ENCODE measurements at places on chromosomes 4 and X. TPM values are rescaled to one million over a fixed set of nuclear protein-coding genes. Genes with fewer than 3 reads are reported as not detected.

Gene MAGEA10
- not detected for polyA plus RNA-seq

Gene GAGE2A
- polyA plus RNA-seq, result not detected

Gene PIR
- polyA plus RNA-seq, result 8.0 TPM

Gene CPZ
- 2.5 TPM for polyA plus RNA-seq

Gene SH3RF1
- 21.1 TPM for polyA plus RNA-seq

Gene HS6ST2
- polyA plus RNA-seq, result 22.9 TPM

Gene PROM1
- 30.9 TPM for polyA plus RNA-seq

Gene RASGEF1B
- polyA plus RNA-seq, result 13.4 TPM

DNA sequence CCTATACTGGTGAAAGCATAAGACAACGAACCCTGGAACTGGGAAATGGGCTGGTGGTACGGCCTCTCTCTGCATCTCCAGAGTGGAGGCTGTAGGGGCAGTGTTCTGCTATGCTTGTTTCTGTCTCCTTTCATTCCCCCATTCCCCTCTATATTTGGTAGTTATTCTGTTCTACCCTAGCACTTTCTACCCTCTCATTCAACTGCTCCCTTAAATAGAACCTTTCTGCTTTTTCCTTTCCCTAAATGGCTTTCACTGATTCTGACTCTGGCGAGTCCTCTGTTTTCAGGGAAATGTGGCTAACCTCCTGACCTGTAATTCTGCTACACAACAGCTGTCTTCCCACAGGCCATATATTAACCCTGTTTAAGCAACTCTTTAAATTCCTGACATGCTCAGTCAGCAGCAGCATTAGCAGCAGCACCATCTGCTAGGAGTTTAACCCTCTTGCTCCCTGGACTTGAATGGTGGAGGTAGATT is 94.2 kb downstream of the CXCL13 start:
- peak; percentile 52 for DNase-seq

- DNase-seq, result no peak
Observed at GRCh38 chrX:140526171-140526570, 21.3 kb upstream of the SOX3 start.

DNA sequence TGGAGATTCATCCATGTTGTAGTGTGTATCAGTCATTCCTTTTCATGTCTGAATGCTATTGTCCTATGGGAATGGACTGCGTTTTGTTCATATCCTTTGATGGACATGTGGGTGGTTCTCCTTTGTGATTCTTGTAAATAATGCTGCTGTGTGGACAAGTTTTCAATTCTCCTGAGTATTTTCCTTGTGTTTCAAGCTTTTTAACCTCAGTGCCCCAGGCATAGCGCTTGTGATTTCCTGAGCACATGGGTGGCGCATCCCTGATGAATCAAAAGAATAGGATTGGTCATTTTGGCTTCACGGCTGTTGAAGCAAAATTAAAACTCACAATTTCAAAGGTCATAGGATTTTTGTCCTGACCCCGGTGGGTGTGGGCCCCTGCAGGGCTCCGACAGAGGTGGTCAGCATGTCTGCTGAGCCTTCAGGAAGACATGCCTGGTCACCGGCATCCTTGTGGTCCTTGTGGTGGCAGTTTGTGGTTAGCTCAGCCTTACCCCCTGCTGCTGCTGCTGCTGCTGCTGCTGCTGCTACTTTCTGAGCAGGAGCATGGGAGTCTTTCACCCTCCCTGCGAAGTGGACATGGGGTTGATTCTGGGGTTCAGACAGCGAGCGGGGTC is 30.0 kb downstream of the SHROOM2 start:
- DNase-seq, result no peak

GRCh38 chrX:17359500-17359899 is 15.5 kb upstream of the NHS start:
- no peak for DNase-seq

DNA sequence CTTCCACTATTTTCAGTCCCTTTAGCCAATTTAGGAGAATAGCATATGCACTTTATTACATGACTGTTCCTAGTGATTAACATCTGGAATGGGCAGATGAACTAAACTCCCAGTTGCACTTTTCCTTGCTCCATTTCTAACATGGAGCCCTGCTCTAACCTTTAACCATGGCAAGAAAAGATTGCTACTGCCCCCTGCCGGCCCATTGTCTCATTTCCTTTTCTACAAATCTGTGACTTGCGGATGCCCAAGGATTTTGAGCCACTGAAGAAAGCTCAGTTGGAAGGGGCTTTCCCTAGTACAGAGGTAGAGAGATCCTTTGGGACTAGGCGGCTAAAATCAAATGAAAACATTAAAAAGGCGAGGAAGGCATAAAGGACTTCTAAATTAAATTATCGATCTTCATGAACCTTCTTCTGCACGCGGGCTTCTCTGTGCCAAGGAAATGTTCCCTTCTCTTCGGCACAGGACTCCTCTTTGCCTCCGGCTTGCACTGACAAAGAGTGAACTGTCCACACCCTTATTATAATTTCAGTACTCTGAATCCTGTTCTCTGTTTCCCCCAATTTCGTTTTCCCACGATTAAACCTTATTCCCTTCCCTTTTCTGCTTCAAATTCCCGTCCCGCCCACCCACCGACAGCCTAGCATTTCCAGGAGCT is 577 bp upstream of the GLRA2 start:
- DNase-seq, result peak; percentile 33

- no peak for DNase-seq
Observed at GRCh38 chrX:47846040-47846439, 9.3 kb downstream of the ZNF81 start.

DNA sequence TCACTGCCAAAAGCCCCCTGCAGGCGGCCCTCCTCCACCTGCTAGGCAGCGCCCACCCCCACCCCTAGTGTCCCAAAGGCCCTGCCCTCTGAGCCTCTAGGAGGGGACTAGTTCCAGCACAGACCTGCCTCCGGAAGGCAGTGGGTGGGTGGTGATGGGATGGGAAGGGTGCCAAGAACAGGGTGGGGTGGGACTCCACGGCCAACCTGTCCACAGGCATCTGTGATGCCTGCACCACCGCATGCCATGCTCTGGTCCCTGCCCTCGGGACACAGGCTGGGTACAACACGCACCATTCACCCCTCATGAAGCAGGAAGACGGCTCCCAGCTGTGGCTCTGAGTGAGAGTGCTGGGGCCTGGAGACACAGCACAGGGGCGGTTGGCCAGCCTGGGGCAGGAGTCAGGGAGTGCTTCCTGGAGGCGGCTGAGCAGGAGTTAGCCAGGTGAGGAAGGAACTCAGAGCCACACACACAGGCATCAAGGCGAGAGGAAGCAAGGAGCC is 243.1 kb upstream of the PSAPL1 start:
- no peak for DNase-seq

DNA sequence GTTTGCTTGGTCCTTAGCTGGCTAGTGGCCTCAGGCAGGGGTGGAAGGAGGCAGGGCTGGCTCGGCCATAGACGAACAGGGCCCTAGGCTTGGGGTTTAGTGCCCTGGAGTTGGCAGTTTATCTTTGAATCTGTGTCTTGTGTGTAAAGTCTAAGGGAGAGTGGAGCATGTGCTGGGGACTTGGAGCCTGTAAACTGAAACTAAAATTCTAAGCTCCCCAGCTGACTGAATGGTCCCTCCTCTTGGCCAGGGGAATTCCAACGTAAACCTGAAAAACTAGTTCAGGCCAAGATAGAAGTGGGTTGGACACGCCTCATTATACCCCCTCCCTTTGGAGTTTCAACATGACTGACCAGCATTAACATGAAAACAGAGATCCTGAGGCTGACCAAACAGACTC is 46.1 kb upstream of the GPR78 start:
- no peak for DNase-seq

GRCh38 chrX:68195561-68195960 is 237.7 kb downstream of the OPHN1 start:
- DNase-seq, result no peak

DNA sequence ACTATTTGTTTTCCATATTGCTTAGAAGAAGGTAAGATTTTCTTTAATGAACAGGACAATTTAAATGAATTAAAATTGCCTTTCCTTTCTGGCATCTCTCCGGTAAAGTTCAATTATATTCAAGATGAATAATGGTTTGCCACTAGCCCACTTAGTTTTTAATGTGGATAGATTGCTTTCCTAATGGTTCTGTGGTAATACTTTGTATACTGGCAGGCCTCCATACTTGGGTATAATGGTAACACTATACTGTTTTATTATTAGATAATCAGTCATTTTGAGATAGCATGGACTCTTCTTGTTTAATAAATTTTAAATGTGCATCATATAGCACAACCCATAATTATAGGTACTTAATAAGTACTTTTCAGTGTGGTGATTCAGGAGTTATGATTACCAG is 89.5 kb downstream of the ELOVL6 start:
- no peak for DNase-seq

- no peak for DNase-seq
Observed at GRCh38 chr4:141643557-141643956, 7.2 kb downstream of the IL15 start.

- DNase-seq, result no peak
Observed at GRCh38 chr4:110163327-110164069, 34.9 kb downstream of the ELOVL6 start.

DNA sequence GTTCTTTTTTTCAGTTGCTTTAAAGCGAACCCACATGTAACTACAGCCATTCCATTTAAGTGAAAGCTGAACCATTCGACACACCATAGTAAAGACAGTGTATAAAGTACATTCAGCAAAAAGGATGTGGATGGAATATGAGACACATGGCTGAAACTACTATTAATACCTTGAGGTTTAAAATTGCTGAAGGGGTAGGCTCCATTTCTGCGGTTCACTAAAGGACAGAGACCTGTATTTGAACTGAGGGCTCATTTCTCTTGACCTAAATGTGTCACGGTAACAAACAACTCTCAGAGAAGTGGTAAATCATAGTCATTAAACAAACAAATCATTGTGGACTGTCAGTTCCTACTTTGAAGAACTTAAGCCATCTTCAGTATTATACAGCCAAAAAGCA is 1085.6 kb upstream of the TENM3 start:
- DNase-seq, result no peak

DNA sequence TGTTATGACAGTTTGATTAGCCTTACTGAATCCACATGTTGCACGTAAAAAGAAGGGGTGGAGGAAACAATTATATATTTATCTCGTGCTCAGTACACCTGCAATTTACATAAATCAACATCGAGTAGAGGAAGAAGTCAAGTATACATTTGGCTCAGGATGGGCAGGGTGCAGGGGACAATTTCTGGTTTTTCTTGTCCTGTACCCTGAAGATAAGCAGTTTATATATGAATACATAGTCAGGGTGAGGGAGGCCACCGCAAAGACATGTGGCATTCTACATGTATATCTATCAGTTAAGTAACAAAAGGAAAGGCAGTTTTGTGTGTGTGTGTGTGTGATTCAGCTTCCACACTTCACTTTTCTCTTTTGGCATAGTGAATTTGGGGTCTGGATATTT is 11.1 kb upstream of the EREG start:
- DNase-seq, result no peak

DNA sequence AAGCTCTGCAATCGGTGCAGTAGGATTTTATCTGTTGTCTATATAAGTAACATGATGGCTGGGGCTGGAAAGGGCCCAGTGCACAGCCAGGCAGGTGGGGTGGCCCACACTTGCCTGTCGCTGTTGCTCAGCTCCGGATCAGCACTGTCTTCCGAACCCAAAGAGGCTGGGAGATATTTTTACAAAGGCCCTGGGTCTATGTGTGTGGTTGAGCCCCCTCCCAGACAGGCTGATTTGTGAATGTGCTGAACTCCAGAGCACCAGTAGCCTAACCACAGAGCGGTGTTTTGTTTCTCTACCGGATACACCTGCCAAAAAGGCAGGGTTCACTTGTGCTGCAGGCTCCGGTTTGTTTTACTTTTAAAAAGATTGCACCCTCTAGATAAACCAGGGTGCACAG is 33.5 kb upstream of the CHRNA9 start:
- DNase-seq, result no peak

- DNase-seq, result no peak
Observed at GRCh38 chrX:104391906-104392305, 137.2 kb upstream of the ESX1 start.

DNA sequence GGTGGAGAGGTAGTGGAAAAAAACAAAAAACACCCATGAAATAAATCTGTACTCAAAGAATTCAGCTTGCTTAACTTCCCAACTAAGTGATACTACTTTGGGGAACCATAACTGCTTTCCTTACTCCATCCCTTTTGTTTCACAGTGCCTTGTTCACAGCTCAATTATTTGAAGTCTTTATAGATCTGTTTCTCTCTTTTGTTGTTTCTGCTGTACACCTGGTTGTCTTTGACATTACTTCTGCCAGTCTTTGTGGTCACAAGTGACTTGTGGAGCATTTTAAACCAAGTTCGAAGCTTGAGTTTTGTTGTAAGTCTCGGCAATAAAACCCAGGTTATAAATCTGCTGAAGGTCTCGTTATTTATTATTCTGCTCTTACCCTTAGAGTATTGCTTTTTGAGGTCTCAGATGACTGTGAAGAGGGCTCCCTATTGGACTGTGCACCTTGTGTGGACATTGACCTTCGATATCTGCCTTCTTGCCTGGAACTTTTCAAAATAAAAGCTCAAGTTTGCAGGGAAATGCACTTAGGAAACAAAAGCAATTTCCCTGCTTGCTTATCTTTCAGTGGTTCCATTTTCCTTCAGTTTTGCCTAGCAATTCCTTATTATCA is 59.8 kb downstream of the ANK2 start:
- no peak for DNase-seq

DNA sequence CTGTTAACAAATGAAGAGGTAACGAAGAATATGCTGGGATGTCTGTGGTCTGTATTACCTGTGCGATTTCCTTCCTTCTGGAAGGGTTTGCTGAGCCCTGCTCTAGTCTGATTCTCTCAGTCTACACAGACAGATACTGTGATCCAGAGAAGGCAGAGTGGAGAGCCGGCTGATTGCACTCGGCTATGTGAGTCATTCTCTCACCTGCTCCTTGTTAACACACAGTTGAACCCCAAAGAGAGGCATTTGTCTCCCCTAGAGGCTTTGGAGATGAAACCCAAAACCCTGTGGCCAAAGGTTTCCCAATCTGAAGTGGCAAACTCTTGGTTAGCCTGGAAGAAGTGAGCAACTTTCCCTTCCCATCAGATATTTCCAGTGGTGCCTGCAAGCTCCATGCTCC is 78.1 kb upstream of the GPC4 start:
- DNase-seq, result no peak

DNA sequence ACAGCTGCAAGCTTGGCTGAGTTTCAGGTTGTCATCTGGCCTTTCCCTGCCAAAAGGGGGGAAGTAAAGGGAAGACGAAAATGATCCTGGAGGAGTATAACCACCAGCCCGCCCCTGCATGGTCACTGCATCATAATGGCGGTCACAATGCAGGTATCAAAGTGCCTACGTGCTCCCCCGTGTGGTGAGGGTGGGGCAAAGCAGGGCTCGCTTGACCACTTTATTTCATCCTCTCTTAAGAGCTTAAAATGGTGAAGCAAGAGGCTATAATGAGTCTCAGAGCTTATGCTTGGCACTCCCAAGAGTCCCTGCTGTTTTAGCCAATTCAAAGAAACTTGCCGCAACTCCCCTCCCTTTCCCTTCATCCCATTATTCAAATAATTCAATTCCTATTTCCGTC is 105.6 kb downstream of the APOOL start:
- no peak for DNase-seq

- DNase-seq, result no peak
Observed at GRCh38 chr4:37693030-37693429, 6.9 kb upstream of the RELL1 start.
